NCI-H1436 (cell line): ENCODE measurements at places on chromosomes 7 and 10.

DNA sequence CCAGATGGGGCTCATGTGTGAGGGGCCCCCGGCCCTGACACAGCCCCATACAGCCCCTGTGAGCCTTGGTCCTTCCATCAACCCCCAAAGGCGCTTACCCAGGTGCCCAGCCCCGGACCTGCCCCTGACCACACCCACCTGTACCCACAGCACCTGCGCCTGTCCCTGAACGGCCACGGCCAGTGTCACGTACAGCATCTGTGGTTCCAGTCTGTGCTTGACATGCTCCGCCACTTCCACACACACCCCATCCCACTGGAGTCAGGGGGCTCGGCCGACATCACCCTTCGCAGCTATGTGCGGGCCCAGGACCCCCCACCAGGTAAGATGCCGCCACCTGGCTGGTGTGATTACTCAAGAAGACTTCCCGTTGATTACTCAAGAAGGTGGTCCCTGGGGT is 33.5 kb downstream of the SH2B2 start:
- DNase-seq, result no peak

DNA sequence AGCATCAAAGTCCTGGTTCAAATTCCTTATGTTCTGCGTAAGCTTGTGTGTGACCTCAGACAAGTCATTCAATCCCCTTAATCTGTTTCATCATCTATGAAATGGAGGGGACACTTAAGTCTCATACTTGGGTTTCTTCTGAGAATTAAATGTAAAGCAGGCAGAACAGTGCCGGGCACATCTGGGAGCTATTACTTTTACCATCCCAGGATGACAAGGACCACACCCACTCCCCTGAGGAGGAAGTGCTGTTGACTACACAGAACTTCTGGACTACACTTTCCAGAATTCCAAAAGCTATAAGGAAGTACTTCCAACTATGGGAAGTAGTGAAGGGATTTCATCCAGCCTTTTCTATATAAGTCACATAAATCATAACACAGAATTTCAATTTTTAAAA is 294.9 kb downstream of the IPMK start:
- DNase-seq, result no peak

- no peak for DNase-seq
Observed at GRCh38 chr7:370775-371118, 80.8 kb downstream of the FOXL3 start.

DNA sequence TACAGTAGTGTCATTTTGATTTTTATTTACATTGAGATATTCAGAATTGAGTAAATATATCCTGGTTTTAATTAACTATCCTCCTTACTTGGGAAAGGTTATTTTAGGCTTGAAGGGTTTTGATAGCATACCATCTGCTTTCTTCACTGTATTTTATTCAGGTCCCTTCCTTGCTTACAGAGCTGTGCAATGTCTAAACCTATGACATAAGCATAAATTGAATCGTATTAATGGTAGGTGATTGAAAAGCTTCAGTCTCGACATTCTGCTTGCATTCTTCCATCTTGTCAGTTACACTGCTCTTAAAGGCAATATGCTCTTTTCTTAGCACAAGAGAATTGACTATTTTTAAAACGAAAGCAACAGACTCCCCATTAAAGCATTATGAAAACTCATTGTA is 102.5 kb downstream of the ARID5B start:
- no peak for DNase-seq

GRCh38 chr7:158498443-158499081 is 89.1 kb downstream of the PTPRN2 start:
- no peak for DNase-seq

DNA sequence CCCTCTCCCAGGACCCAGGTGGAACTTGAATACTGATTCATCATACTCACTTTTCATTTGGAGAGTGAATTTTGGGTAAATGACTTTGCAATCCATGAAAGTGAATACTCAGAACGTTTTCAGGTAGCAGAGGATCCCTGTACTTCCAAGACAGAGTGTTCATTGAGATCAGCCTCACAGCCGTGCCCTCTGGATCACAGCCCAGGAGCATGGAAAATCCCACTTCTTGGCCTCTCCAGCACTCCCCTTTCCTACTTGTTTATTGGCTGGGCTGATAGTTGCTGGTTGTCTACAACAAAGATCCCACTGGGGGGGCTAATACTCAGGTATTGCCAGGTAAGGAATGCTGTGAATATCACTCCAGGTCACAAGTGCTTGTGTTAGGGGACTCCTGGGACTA is 5.9 kb downstream of the GCK start:
- no peak for DNase-seq

DNA sequence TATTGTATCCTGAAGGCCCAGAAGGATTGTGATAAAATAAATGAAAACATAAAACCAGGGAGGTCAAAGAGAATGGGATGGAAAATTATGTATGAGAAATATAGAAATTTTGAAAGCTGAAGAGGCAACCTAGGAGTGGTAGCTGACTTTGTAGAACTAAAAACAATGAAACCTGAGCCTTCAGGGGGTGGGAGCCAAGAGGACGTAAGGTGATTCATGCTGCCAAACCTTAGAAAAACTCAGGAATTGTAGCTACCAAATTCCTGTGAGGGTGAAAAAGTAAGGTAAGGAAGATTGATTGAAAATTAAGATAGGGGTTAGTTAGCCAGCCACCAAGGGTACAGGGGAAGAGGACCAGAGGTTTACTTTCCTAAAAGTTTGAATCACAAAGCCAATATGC is 213.2 kb downstream of the KCND2 start:
- no peak for DNase-seq

DNA sequence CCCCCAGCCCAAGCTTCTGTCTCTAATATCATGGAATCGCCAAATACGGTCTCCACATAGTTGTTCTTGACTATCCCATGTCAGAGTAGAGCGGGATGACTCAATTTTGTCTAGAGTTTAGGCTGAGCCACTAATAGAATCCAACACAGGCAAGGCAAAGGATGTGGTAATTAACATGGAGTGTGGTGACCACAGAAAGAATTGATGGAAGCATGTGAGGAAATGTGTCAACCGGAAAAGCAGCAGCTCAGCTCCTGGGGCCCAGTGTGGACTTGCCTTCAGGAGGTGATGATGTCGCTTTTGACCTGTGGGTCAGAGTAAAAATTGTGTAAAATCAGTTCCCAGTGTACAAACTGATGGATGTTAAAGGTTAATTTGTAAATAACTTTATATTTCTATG is 139.3 kb upstream of the KLF6 start:
- DNase-seq, result no peak

GRCh38 chr7:80134115-80134535 is 506 bp upstream of the GNAI1 start:
- DNase-seq, result no peak

- DNase-seq, result no peak
Observed at GRCh38 chr10:4828005-4828404, 2.0 kb downstream of the AKR1E2 start.

DNA sequence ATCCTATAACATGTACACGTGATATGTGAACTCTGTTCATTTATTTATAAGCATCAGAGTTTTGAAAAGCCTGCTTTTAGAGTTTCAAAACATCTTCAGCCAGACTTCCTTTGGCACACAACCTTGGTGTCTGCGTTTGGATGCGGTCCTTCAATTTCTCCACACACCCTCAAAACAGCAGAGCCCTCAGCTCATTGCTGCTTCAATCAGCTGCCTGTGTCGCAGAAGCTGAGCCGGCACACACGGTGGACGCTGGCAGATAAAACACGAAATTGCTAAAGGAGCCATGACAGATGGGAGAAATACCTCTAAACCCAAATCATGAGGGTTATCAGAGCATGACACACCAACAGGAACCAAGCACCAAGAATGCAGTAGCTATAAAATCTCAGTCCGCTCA is 396.4 kb upstream of the AKR1E2 start:
- DNase-seq, result no peak
